ENCODE measurements at places on chromosomes 6 and 20.

DNA sequence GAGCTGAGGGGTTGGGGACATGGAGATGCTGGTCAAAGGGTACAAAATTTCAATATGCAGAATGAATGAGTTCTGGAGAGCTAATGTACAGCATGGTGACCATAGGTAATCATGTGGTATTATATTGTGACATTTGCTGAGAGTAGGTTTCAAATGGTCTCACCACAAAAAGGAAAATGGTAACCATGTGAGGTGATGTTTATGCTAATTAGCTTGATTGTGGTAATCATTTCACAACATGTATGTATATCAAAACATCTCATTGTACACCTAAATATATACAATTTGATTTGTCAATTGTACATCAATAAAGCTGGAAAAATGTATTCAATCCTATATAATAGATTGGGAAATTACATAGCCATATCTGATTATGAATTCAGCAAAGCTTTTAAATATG, 29.5 kb upstream of the TMEM14A start:
- H3K4me3 ChIP-seq = no peak overlapping the region
- peaks cover 23% of the 10 kb centered on the region for H3K4me1 ChIP-seq
- H3K27ac ChIP-seq = no peak overlapping the region
- no peak for DNase-seq
- no peaks in the 10 kb centered on the region for H3K36me3 ChIP-seq
- no peaks in the 10 kb centered on the region for H3K27me3 ChIP-seq

DNA sequence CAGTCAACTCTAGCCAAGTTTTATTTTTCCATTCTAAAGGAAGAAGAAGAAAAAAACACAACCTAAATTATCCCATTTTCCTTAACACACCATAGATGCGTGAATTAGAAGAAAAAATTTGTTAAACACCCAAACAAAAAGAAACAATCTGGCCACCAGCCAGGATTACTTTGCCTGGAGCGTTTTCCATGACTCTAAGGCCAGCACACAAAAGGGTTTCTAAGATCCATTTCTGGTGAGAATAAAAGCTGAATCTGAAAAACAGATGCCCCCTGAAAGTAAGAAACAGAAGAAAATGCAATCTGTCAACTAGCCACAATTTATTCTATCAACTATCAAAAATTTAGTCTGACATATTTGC, 267.2 kb upstream of the SULF2 start:
- no peaks in the 10 kb centered on the region for H3K36me3 ChIP-seq
- no peaks in the 10 kb centered on the region for H3K4me1 ChIP-seq
- H3K27me3 ChIP-seq = no peaks in the 10 kb centered on the region

GRCh38 chr6:139369568-139370282, 4.7 kb downstream of the CITED2 start:
- peak overlapping the region; percentile 93 for H3K4me3 ChIP-seq
- peaks cover 35% of the 10 kb centered on the region for H3K4me1 ChIP-seq
- no peak for DNase-seq

DNA sequence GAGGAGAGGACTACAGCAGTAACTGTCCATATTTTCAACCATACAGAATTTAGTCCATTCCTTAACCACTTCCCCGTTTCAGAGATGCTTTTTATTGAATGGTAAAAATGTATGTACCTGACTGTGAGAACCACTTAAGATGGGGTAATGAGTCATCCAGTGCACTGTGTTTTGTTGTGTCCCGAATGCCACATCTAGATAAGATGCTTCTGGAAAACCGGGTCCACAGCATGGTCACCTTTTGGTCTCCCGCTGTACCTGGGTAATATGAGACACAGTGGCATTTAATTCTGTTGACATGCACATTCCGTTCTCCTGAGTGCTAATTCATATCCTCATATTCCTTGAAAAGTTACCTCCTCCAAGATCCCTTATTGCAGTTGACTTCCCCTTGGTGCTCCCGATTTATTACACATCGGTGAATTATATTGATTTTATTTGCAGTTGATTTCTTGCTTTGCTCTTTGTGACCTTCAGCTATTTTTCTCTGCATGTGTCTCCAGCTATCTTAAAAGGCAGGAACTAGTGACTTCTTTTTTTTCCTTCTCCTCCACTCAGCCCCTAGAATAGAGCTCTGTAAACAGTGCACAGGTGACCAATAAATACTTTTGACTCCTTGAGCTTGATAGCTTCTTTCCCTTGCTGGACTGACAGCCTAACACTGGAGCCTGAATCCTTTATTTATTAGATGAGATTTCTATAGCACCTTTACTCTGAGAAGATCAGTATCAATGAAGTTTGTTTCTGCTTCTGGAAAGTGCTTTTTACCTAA, 314.6 kb downstream of the ZFAND3 start:
- no peaks in the 10 kb centered on the region for H3K36me3 ChIP-seq
- DNase-seq = no peak
- peaks cover 8% of the 10 kb centered on the region for H3K4me1 ChIP-seq
- H3K27ac ChIP-seq = no peak overlapping the region
- no peak overlapping the region for H3K4me3 ChIP-seq

DNA sequence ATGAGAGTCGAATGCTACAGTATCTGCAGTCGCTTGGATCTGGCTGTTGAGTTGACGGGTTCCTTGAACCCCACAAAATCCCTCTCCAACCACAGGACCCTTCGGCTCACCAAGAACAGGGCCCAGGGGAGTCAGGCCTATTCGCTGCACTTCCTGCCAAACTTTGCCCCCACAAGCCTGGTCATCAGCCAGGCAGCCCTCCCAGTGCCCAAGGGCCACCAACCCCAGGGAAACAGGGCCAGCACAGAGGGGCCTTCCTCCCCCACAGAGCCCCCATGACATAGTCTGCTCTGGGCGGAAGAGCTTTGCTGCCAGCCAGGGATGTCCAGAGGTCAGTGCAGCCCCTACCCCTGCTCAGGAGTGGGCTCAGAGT, 34.5 kb upstream of the MRGBP start:
- no peak overlapping the region for H3K4me3 ChIP-seq
- H3K27me3 ChIP-seq = peaks cover 46% of the 10 kb centered on the region
- DNase-seq = peak; percentile 25

- H3K27ac ChIP-seq = no peak overlapping the region
- no peaks in the 10 kb centered on the region for H3K4me1 ChIP-seq
- no peak overlapping the region for H3K4me3 ChIP-seq
- no peaks in the 10 kb centered on the region for H3K27me3 ChIP-seq
Measured at GRCh38 chr6:123716506-123716905, 79.8 kb upstream of the TRDN start.
